ENCODE measurements at places on chromosomes 2 and 18.

GRCh38 chr2:204573221-204573620 lies 27.9 kb downstream of the PARD3B start:
- H3K27ac ChIP-seq = no peak overlapping the region
- DNase-seq = no peak

DNA sequence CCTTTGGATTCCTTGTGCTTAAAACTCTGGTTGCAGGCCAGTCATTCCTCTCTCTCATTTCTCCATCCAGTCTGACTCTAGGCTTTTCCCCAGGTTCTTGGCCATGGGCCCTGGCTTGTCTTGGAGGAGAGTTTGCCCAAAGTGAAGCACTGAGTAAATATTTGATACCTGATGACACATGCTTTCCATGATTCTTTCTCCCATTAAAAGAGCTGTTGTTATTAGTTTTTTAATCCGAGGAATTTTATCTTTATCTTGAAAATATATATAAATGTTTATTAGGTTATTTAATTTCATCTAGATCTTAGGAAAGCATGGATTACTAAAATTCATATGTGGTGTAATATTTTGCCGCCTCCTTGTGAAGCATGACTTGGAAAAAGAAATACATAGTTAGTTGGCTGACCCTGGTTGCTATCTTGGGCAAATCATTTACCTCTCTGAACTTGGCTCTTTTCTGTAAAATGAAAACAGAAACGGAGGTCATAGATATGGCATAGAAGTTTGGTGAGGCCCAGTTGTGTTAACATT lies 650.1 kb downstream of the SLC4A3 start:
- H3K36me3 ChIP-seq = no peaks in the 10 kb centered on the region
- DNase-seq = no peak
- H3K4me1 ChIP-seq = no peaks in the 10 kb centered on the region
- no peaks in the 10 kb centered on the region for H3K27me3 ChIP-seq

GRCh38 chr2:33488715-33489540 lies 12.5 kb downstream of the RASGRP3 start:
- no peak overlapping the region for H3K27ac ChIP-seq
- no peaks in the 10 kb centered on the region for H3K36me3 ChIP-seq
- DNase-seq = no peak
- no peaks in the 10 kb centered on the region for H3K4me1 ChIP-seq

DNA sequence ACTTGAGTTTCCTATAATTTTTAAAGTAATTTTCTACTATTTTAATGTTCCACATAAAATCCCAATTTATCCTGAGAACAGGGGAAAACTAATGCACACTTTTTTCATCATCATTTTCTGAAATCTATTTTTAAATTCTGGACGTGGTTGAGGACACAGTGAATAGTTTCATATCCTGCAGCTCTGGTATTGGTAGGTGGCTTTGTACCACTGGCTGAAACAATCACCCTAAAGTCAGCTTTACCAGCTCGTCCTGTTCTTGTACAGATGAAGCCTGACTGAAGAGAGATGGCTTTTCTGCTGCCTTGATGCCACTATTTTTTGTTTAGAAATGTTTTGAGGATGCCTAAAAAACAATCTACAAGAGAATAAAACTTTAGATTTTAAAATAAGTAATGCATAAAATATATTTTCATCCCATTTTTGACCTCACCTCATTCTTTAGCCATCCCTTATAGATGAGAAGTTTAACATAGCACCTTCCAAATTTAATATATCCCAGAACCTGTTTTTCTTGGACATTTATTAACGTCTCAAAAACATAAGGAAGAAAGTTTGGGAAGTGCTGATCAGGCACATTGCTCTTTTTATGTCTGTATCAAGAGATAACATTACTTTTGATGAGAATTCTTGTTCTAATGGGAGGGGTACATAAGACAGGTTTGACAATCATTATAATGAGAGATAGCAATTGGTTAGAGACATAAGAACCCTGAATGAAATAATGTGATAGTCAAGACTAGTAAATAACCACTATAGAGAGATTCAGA lies 80.9 kb downstream of the GALNT1 start:
- H3K4me1 ChIP-seq = no peaks in the 10 kb centered on the region
- no peaks in the 10 kb centered on the region for H3K27me3 ChIP-seq
